ENCODE measurements at places on chromosomes 1 and 21.

GRCh38 chr1:195053478-195053877 is 1554.8 kb downstream of the KCNT2 start:
- no peak for DNase-seq

- no peak for DNase-seq
Observed at GRCh38 chr1:155478270-155478852, 84.2 kb downstream of the ASH1L start.

GRCh38 chr1:92136341-92136740 is 56.2 kb downstream of the BTBD8 start:
- DNase-seq: no peak

DNA sequence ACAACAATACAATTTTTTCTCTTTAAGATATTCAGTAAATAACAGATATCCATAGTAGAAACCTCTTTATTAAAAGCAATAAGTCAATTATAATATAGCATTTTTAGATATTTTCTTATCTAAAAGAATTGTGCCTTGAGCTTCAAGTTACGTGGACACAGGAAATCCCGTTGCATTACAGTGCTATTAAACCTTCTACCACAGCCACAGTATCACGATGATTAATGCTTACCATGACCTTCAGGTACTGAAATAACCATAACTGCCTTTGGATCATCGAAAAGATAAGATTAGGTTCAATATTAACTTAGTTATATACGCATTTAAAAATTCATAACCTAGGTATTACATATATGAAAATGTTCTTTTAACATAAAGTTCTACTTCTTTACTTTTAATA is 17.9 kb downstream of the B3GALNT2 start:
- no peak for DNase-seq

GRCh38 chr1:232754930-232755329 is 50.3 kb upstream of the MAP10 start:
- no peak for DNase-seq

GRCh38 chr1:110243146-110243545 is 33.0 kb downstream of the KCNC4 start:
- no peak for DNase-seq

DNA sequence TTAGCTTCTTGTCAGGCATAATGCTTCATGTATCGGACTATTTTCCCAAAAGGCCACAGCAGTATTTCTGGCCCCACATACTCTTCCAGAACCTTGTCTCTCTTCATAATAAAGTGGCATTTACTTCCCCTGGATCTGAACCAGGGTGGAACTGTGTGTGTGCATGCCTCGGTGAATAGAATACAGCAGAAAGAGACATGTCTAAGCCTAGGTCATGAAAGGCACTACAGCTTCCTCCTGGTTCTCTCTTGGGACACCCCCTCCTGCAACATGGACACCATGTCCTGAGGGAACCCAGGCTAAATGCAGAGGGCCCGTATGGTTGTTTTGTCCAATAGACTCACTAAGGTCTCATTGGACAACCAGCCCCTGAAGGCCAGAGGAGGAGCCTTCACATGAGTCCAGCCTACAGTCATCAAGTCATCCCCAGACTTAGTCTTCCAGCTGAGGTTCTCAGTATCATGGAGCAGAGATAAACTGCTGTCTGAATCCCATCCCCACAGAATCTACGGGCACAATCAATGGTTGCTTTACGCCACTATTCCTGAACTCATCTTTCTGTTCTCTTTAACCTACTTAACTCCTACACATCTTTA is 35.0 kb downstream of the USP24 start:
- DNase-seq: no peak

All from Calu3 (cell line).